ENCODE measurements at places on chromosomes 6 and 20. TPM values are rescaled to one million over a fixed set of nuclear protein-coding genes. Genes with fewer than 3 reads are reported as not detected.

DNA sequence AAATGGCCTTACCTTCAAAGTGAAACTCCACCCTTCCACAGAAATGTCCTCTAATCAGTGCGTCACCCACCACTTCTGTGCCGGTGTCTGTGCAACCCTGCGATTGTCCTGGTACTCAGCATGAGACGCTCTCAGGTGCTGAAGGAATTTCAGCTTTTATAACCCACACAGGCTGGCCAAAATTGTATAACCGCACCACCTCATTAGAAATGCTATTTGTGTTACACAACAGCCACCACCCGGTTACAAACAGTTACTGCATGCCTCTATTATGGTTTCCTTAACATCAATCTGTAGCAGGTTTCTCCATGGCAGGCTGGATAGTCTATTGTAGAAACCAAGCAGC, 51.5 kb downstream of the SLC23A2 start:
- H3K36me3 ChIP-seq = no peaks in the 10 kb centered on the region
- no peak overlapping the region for H3K4me3 ChIP-seq
- DNase-seq = peak; percentile 81

Gene SOX18
- total RNA-seq = not detected

GRCh38 chr20:15461938-15462337, 1111.3 kb downstream of the KIF16B start:
- H3K27ac ChIP-seq = no peak overlapping the region
- H3K36me3 ChIP-seq = no peaks in the 10 kb centered on the region
- no peak for DNase-seq
- no peaks in the 10 kb centered on the region for H3K4me1 ChIP-seq

- H3K27ac ChIP-seq = no peak overlapping the region
- H3K4me3 ChIP-seq = no peak overlapping the region
- DNase-seq = no peak
- no peaks in the 10 kb centered on the region for H3K4me1 ChIP-seq
- H3K36me3 ChIP-seq = no peaks in the 10 kb centered on the region
Observed at GRCh38 chr20:57667924-57668782, 41.7 kb downstream of the PMEPA1 start.

Gene BEND3
- 1.8 TPM for total RNA-seq

Gene POM121L2
- not detected for total RNA-seq

DNA sequence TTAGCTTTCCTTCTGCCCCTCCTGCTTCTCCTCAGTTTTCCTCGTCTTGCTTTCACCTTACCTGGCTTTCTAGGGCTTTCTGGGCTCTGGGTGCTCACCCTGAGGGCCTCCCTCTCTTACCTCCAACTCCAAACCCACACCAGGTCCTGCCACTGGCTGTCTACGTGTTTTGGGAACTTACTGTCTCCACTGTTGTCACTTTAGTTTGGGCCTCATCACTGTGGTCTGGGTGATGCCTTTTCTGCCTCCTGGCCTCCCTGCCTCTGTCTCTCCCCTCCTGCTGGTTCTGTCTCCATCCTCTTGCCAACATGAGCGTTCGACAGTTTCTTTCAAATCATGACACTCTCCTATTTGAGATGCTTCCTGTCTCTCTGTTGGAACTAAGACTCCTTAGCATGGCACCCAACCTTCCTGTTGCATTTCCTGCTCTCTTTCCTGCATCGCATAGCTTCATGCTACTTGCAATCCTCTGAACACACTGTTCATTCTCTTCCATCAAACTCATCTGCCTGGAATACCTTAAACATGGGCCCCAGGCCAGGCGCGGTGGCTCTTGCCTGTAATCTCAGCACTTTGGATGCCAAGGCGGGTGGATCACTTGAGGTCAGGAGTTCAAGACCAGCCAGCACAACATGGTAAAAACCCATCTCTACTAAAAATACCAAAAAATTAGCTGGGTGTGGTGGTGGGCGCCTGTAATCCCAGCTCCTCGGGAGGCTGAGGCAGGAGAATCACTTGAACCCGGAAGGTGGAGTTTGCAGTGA, 5.5 kb downstream of the CD40 start:
- DNase-seq = no peak
- H3K4me1 ChIP-seq = no peaks in the 10 kb centered on the region
- no peak overlapping the region for H3K4me3 ChIP-seq
- 0 out of 2 replicates have a peak, but pooled peaks cover 4% of the 10 kb centered on the region for H3K27me3 ChIP-seq

Gene MAP3K7
- 36.9 TPM for total RNA-seq

Gene SDCBP2
- 5.5 TPM for total RNA-seq

DNA sequence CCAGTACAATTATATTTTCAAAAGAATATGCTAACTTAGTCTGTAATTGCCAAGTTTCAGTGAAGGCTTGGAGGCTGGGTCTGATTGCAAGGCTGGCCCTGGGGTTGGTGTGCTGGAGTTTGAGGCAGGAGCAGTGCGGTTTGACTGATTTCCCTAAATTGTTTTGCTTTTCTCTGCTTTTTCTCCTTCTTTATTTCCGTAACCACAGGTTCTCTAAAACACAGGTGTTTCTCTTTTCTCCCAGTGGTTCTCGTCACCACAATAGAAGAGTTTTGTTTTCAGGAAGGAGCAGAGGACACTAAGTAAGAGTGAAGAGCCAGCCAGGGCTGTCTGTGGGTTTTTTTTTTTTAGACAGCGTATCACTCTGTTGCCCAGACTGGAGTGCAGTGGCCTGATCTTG, 8.2 kb upstream of the SNX9 start:
- H3K36me3 ChIP-seq = no peaks in the 10 kb centered on the region
- H3K4me3 ChIP-seq = no peak overlapping the region
- no peaks in the 10 kb centered on the region for H3K27me3 ChIP-seq
- peak overlapping the region; percentile 96 for H3K27ac ChIP-seq
- peaks cover 32% of the 10 kb centered on the region for H3K4me1 ChIP-seq

Gene BANF2
- total RNA-seq = not detected

GRCh38 chr6:122078481-122078880, 321.0 kb upstream of the HSF2 start:
- no peak for DNase-seq
- no peaks in the 10 kb centered on the region for H3K36me3 ChIP-seq
- no peaks in the 10 kb centered on the region for H3K4me1 ChIP-seq

Gene ECT2L
- total RNA-seq = not detected

Measured in GM23248 (cell line).